ENCODE measurements at places on chromosomes 13 and 19.
A peak's percentile ranks its signal among the peaks of the same experiment; 100 is the strongest.

- DNase-seq: no peak
Measured at GRCh38 chr19:11447347-11448262, 12.2 kb downstream of the PRKCSH start.

DNA sequence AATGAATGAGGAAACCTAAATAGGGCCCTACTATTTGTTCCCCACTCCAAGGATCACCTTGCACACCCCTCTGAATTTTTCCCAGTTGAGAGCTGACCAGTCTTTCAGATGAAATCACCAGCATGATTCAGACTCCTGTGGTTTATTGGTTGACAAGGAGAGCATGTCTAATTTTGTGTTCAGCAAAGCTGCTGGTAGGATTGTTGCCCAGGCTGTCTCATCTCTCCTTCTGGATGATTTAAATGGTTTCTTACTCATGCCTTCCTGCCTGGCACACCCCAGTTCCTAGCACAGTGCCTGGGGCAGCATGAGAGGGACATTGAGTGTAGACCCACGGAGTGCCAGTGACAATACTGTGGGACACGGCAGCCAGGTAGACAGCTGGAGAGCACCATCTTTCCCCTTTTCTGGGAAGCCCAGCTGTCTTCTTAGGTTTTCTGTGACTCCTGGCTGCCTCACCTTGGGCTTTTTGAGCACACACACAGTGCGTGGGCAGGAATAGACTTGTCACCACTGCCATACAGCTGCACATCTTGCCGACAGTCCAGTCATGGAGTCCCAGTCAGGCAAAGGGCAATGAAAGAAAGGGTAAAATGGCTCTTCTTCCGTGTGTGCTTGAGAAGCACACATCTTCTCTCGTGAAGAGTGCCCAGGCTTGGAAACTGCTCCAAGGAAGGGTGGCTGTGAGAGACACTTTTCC lies 12.3 kb downstream of the FGF9 start:
- DNase-seq: no peak

- no peak for DNase-seq
Measured at GRCh38 chr13:48066310-48066989, 28.5 kb downstream of the MED4 start.

DNA sequence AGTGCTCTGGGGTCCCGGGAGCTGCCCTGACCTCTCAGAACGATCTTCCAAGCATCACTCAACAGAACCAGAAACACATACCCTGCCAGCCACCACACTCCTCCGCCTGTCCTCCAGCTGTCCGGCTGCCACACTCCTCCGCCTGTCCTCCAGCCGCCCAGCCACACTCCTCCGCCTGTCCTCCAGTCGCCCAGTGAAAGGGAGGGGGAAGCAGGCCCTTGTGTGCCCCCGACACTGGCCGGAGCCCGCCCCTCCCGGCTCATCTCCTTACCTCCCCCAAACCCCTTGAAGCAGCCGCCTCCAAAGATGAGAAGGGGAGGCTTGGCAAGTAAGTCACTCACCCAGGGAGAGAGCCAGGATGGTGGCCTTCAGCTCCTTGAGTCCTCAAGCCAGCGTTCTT lies 40.2 kb downstream of the STK24 start:
- DNase-seq: no peak

DNA sequence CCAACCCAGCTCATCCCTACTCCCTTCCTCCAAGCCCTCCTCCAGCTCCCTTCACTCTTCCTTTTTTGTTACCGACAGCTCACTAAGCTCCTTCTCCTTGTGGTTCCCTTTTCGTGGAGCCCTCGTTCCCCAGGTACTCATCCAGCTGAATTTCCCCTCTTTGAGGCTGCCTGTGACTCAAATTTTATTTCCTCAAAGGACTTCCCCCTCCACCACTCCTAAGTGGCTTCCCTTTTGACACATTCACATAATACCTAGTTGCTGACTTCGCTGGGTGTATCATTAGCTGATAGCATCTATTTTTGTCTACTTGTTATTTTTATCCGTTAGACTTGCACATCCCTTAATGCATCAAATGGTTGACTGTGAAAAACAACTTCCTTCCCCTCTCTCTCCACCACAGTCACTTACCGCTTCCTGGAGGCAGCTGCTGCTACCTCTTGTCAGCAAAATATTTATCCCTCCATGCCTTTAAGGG lies 14.5 kb downstream of the FFAR2 start:
- no peak for DNase-seq

- no peak for DNase-seq
Measured at GRCh38 chr13:113915786-113916329, 52.0 kb upstream of the GAS6 start.

DNA sequence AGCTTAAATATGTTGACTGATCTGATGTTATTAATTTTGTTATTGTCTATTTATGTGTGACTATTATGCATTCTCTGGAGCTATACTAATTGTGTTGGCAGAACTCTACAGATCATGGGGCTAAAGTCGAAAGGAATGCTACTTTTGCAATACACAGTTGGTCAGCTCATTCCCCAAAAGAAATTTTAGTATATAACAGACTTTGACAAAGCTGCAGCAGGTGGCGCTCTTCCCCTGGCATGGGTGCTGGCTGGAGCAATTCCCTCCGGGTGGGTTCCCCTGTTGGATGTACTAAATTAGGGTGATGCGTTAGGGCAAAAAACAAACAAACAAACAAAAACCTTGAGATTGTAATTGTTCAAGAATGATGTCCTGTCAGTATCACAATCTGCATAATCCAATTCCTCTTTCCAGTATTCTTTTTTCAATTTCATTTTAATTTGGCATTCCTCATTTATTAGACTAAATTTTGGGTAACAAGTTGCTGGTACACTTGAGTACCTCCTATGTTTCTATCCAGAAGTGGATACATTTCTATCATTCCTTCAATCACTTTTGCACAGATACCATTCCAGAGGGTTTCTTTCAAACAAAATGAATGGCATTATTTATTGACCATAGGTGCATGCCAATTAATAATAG lies 322.8 kb upstream of the EDNRB start:
- DNase-seq: no peak

DNA sequence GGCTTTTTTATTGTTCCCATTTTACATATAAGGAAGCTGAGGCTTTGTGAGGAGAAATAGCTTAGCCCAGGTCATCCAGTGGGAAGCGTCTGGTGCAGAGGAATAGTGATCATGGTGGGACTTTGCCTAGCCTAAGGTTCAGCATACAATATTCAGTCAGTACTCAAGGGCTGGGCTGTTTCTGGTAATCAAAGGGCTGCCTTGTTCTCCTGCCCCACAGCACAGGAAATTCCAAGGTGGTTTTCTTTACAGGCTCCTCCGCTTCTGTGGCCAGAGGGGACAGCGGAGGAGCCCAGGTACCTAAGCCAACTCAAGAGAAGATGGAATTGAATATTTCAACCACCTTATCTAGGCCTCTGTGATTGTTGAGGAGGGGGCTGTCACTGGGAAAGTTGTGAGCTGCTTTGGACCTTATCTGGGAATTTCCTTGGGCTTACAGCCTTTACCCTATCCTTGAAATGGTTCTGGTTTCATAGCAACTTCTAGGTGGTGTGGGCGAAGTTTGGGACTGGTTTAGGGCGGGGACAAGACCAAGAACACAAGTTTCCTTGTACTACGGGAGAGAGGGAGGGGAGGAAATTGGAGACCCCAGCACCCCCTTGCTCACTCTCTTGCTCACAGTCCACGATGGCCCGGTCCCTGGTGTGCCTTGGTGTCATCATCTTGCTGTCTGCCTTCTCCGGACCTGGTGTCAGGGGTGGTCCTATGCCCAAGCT lies at the start of gene MIA:
Gene MIA, plus strand, starts transcription at position 606 of the 716 bp plus-strand sequence. Its CDS starts 22 bp downstream, at position 628.
- DNase-seq: no peak

- DNase-seq: no peak
Measured at GRCh38 chr19:900302-901111, 7.2 kb downstream of the RNU6-9 start.

- no peak for DNase-seq
Measured at GRCh38 chr19:47313754-47314295, 4.2 kb downstream of the C5AR1 start.

DNA sequence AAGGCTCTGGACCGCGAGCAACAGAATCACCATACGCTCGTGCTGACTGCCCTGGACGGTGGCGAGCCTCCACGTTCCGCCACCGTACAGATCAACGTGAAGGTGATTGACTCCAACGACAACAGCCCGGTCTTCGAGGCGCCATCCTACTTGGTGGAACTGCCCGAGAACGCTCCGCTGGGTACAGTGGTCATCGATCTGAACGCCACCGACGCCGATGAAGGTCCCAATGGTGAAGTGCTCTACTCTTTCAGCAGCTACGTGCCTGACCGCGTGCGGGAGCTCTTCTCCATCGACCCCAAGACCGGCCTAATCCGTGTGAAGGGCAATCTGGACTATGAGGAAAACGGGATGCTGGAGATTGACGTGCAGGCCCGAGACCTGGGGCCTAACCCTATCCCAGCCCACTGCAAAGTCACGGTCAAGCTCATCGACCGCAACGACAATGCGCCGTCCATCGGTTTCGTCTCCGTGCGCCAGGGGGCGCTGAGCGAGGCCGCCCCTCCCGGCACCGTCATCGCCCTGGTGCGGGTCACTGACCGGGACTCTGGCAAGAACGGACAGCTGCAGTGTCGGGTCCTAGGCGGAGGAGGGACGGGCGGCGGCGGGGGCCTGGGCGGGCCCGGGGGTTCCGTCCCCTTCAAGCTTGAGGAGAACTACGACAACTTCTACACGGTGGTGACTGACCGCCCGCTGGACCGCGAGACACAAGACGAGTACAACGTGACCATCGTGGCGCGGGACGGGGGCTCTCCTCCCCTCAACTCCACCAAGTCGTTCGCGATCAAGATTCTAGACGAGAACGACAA lies 1.8 kb downstream of the PCDH17 start:
- no peak for DNase-seq

DNA sequence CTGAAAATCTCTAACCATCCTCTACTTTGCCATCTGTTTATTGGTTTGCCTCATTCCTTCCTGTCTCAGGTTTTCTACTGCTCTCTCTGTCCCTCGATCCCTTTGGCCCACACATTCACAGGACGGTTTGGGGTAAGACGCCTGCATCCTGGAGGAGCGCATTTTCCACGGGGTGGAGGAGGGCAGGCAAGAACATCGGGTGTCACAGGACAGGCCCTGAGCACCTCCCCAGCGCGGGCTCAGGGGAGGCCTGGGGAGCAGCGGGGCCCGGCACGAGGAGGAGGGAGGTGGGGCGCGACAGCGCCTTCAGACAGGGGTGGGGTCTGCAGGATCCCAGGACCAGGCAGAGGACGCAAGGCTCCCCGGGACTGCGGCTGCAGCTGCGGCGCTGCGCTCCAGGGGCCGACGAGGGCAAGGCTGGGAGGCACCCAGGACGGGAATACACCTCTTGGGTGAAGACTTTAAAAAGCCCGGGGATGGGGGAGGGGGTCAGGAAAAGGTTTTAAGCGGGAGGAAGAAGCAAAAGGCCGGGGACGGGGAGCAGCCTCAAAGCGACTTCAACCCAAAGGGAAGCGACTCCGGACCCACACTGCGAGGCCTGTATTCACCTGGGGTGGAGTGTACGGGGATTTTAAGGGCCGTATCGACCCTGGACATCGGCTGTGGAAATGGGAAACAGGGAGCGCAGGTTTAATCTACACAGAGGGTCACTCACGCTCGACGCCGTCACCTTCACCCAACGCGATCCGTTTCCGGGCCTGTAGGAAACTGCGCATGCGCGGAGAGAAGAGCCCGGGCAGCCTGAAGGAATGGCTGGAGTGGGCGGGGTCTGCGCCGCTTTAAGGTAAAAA lies at the start of gene ZNF415:
Gene ZNF415, minus strand, starts transcription at position 770 of the 851 bp plus-strand sequence. CDS start 10,234 bp downstream, outside the sequence.
- DNase-seq: no peak

- DNase-seq: no peak
Measured at GRCh38 chr13:73981595-73981994, 152.6 kb downstream of the KLF12 start.

- no peak for DNase-seq
Measured at GRCh38 chr19:28475525-28475924, 737.4 kb downstream of the UQCRFS1 start.

DNA sequence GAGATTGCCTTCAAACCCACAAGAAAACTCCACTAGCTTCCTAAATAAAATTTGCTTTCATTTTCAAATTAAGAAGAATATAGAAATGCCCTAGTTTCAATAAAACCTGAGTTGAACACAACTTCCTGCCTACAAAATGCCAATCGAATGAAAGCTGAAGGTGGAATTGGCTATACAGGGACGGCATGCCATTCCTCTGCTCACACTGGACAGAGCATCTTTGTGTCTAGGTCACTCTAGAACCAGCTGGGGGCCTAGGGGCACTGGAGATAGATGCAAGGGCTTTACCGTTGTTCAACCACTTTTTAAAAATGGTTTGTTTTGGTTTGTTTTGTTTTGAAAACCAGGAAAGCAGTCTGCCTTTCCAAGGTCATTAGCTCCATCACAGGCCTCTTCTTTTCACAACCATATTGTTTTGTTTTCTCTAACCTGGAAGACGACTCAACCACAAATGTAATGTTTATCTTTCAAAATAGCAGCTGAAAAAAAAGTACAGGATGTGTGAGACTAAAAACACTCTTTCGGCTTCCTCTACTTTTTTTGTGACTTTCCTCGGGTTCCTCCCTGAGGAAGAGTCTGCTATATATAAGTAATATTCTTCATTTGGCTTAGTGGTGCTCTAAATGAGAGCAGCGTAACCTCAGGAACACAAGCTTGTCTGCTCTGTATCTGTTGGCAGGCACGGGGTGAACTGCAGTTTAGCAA lies 11.9 kb upstream of the ITM2B start:
- no peak for DNase-seq

GRCh38 chr19:46648060-46648960 lies 12.3 kb upstream of the GNG8 start:
- DNase-seq: no peak

- peak; percentile 63 for DNase-seq
Measured at GRCh38 chr19:13093407-13094105, 9.1 kb downstream of the LYL1 start.

GRCh38 chr13:98397221-98397620 lies 179.7 kb downstream of the STK24 start:
- no peak for DNase-seq

GRCh38 chr13:71964491-71965100 lies 97.6 kb upstream of the DACH1 start:
- no peak for DNase-seq

DNA sequence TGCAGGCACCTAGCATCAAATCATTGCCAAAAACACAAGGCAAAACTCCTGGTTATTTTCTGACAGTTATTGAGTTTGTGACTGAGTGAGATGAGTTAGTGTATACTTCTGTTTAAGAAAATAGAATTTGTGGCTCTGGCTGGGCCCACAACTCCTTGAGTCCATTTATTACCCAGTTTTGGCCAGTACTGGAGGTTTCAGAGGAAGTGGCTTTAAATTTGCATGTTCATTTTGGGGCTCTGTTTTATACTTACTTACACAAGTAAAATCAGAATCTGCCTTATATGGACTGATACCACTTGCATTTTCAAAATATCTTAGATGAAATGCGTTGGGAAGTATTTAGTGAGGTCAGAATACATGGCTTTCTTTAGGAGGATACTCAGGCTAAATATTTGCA lies 29.0 kb downstream of the TNFSF11 start:
- DNase-seq: no peak
